ENCODE measurements at places on chromosomes 3 and 15.

GRCh38 chr3:85626662-85627061, 667.9 kb downstream of the CADM2 start:
- DNase-seq, result no peak

- DNase-seq, result peak; percentile 33
Observed at GRCh38 chr3:56787784-56788256, 13.9 kb downstream of the ARHGEF3 start.

GRCh38 chr3:122671553-122671952, 9.1 kb upstream of the PARP14 start:
- no peak for DNase-seq

DNA sequence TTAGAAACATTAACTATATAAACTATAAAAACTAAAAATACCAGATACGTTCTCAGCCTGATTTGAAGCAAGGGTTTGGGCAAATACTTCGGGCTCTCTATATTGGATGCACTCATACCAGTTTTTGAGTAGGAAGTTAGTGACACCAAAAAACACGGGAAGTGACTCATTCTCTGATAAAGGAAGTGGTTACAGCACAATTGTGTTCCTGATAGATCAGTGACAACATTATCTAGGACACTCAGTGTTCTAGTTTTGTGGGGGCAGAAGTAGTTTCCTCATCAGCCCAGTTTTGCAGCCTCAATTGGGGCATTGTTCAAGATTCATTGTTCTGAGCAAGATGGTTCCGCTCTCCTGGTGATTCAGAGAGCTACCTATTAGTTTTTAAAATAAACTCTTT, 469.6 kb upstream of the DPPA4 start:
- DNase-seq, result peak; percentile 34

- no peak for DNase-seq
Observed at GRCh38 chr3:187954873-187955586, 198.9 kb upstream of the LPP start.

DNA sequence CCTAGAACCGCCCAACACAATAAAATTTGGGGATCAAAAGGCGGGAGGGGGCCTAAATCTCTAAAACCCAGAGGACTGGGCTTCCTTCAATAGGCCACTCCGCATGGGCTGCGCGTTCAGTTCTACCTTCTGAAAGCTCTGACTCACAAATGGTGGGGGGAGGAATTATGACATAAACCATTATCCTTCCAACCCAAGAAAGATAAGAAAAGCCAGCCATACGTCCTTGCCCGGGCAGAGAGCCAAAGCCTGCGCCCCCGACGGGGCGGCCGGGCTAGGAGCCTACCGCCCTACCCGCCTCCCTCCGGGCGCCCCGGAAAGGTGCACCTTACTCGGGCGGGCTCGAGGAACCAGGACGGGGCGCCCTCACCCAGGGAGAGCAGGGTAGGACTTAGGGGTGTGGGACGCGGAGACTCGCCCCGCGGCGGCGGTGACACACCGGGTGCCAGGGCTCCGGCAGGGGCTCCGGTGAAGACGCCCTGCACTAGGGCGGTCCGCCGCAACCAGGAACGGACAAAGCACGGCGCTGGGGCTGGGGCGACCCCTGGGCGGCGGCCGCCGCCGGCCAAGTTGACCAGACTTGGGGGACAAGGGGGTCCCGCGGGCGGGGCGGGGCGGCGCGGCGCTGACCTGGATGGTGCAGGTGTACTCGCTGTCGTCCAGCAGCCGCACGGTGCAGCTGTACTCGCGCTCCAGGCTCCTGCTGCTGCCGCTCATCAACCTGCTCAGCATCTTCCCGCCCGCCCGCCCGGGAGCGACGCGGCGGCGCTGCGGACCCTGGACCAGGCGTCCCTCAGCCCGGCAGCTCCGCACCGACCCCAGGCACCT, 534 bp downstream of the FRMD5 start:
- peak; percentile 30 for DNase-seq

- DNase-seq, result no peak
Observed at GRCh38 chr15:74723187-74723586, 2.1 kb downstream of the CYP1A1 start.

DNA sequence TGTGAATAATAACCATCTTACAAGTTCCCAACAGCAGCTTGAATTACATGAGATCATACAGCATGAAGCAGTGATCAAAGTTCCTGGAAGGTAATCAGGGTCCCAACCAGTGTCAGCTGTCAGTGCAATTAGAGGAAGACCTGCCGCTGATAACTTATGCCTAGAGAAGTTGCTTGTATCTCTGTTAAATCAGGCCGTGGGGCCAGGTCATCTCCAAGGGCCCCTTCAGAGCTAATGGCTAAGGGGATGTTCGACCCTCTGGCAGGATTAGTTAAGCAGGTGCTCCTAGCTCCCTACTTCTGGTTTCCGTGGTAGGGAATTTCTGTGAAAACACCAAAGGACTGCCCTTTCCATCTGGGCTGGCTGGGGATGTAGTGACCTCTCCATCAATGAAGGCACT, 251.0 kb downstream of the FAM43A start:
- DNase-seq, result no peak

DNA sequence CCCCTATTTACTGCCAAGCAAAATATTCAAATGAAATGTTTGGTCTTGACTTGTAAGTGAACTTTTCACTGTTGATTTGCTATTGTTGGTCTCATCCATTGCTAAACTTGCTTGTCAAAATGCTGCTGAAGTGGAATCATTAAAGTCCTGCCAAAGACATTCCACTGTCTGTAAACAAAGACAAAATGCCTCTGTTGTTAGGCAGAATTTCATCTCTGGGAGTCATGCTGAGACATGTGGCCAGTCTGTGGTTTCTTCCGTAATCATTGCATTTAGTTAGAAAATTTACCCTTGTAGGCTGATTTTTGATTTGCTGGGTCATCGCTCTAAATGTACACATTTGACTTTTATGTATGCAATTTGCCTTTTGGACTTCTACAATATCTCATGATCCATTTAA, 577.7 kb downstream of the MECOM start:
- no peak for DNase-seq

DNA sequence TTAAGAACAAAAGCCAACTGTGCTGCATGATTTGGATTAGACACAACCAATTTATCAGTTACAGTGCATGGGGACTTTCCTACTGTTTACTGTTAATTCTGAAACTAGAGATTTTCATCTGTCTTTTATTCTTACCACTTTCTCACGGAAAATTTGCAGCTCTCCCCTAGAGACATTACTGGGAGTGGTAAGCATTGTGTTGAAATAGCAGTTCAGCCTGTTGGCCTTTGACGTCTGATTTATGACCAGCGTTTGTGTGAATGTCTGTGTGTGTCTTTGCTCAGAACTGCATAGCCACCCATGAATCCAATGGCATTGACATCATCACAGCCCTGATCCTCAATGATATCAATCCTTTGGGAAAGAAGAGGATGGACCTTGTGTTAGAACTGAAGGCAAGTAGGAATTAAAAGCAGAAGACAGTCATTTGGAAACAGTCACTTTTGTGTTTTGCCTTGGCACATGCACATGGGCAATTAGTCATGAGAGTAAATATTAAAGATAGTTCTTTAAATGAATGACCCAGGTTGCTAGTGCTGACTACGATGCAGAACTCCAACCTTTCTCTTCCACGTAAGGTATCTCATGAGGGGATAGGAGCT, 202.2 kb upstream of the BHLHE40 start:
- DNase-seq, result no peak

DNA sequence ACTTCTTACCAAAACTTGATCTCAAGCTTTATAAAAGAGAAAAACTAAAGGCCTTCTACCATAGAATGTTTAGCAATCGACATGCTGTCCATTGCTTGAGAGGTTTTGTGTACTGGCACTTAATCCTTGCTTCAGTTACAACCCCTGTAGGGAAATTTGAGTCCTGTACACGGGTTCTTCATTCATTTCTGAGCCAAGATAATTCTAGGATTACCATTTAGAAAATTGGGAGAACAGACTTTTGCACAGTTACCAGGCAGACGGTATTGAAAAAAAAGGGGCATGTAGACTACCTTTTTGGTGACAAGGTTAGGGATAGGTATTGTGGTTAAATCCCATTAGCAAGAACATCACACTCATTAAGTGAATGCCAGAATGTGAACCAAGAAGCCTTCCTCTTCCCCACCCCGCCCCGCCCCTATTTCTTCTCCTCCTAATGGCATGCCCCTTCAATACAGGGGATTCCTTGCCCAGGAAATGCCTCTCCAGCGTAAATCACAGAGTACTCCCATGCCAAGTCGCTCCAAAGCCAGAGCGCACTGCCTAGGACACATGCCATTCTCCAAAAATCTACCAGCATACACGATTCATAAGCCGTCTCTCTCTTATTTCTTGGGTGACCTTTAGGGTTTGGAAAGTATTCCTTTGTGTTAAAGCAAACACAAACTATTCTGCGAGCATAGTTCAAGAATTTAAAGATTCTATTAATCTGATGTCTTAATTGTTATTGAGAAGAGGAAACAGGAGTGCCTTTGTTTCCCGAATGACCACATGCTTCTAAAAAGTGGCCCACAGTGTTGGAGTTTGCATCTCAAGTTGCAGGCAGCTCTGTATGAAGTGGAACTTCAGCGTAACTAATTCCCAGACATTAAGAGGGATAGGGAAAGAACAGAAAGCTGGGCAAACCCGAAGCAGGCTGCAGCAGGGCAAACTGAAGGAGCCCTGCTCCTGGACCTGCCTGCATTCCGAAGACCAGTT, 164.0 kb upstream of the NR2F2 start:
- DNase-seq, result no peak

- DNase-seq, result no peak
Observed at GRCh38 chr3:34807611-34808010, 831.7 kb upstream of the ARPP21 start.

DNA sequence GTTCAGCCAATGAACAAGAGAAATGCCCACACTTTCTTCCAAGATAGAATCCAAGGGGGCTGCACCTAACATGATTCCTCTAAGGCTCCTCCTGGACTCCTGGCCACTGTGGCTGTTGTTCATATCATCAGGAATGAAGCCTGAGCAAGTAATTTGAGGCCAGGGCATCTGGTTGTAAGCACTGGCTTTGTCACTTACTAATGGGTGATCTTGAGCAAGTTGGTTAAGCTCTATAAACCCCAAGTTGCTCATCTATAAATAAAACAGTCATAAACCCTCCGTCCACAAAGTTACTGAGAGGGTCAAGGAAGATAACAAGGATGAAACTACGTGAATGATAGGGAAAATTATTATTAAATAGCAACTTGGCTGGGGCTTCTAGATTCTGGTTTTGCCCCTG, 58.3 kb downstream of the CDC25A start:
- DNase-seq, result no peak

- no peak for DNase-seq
Observed at GRCh38 chr15:40054855-40055575, 16.0 kb upstream of the SRP14 start.
